ENCODE measurements at places on chromosomes 7 and 10.
A peak's percentile ranks its signal among the peaks of the same experiment; 100 is the strongest.

DNA sequence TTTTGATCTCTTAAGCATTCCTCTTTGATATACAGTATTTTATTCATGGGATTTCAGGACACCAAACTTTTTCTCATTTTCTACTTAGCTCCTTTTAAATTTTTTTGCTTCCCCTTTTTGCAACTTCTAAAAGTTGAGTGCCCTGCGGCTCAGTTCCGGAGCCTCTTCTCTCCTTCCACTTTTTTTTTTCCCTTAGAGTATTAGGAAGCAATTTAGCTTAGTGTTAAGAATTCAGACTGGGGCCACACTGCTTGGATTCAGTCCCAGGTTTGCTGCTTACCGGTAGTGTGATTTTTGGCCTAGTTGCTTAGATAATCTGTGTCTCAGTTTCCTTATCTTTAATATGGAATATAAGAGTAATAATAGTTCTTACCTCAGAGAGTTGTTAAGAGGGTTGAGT is 3.4 kb downstream of the STAM start:
- H3K36me3 ChIP-seq, result peaks cover 61% of the 10 kb centered on the region
- H3K27me3 ChIP-seq, result no peaks in the 10 kb centered on the region
- H3K27ac ChIP-seq, result peak overlapping the region; percentile 76
- H3K4me3 ChIP-seq, result no peak overlapping the region

DNA sequence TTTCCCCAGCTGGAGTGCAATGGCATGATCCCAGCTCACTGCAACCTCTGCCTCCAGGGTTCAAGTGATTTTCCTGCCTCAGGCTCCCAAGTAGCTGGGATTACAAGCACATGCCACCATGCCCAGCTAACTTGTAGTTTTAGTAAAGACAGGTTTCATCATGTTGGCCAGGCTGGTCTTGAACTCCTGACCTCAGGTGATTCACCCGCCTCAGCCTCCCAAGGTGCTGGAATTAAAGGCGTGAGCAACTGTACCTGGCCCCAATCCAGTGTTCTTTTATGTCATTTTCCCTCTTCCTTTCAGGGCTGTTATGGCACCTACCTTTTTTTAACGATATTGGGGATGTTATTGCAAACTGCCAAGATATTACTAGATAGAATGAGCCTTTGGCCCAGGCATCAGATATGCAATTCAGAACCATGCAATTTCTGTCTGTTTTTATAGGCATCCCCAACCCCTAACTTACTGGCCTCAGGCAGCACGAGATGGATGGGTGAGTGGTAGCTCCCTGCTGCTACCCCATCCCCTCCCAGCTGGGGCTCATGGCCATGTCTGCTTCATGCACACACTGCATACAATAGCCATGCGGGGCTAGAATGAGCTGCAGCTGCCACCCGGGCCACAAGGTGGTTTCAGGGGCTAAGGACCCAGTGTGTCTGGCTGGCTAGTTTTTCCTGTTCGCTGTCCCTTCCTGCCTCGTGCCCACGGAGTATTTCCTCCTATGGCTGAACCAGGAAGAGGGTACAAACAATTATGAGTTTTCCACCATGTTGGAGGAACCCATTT is 1080.1 kb upstream of the SORCS1 start:
- no peak overlapping the region for H3K4me3 ChIP-seq
- H3K36me3 ChIP-seq, result no peaks in the 10 kb centered on the region
- no peak overlapping the region for H3K27ac ChIP-seq

DNA sequence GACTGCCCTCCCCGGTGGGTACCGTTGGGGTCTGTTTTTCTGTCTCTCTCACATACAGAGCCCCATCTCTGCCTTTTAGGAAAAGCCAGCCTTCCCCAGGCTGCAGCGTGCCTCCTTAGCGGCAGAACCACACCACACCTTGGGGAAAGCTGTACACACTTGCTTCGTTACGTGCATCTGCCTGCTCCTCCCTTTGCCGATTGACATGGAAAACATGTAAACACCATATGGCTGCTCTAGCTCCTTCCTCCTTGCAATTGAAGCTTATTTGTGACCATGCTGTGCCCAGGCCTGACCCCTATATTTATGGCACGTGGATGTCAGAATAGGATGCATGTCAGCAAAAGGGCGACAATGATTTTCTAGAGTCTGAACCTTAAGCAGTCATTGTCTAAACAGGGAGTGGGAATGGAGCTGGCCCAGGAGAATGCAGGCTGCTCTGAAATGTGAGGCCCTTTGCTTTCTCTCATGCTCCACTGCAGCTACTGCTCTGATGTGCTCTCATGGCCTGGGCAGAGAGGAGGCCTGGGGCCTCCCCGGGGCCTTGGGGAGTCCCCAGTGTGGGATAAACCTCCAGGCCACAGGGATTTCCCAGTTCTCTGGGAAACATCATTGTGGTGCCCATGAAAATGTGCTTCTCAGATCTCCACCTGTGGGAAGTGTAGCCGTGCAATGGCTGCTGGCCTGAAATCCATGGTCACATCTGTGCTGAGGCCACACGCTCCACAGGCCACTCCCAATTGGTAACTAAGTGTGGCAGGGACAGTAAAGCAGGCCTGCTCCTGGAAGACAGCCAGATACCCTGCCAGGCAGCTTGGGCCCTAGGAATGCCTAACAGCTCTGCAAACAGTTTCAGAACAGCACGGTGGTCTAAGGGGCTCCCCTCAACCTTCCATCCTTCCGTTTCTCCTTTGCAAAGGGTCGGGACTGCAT is 18.6 kb downstream of the PDE6C start:
- no peaks in the 10 kb centered on the region for H3K4me1 ChIP-seq
- peaks cover 11% of the 10 kb centered on the region for H3K27me3 ChIP-seq
- H3K27ac ChIP-seq, result no peak overlapping the region
- no peak overlapping the region for H3K4me3 ChIP-seq
- DNase-seq, result no peak
- H3K36me3 ChIP-seq, result no peaks in the 10 kb centered on the region

DNA sequence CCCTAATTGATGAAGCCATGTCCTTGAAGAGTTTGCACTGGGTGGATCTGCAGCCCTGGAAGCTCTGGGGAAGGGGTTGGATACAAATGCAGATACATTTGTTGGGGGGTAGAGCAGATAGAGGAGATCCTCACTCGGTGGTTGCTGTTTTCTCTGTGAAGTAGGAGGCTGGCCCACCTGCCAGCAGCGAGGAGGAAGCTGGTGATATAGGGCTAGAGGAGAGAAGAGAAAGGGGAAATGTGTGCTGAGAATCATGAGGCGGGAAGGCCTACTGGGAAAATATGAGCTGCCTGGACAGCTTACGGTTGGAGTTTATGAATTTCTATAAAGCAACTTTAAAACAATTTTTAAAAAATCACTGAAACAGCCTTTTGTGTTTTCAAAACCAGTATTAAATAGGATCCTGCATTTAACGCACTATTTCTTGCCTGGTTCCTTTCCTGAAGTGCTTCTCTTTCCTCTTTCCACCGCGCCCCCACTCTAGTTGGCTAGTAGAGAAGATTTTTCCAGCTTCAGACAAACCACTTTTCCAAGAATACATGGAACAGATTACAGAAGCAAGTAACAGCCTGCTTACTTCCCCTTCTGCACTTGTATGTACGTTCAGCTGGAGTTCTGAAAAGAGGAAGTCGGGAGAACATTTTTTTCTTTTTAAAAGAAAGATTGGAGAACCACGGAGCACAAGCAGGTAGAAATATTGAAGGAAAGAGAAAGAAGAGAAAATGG is 100.6 kb upstream of the GLCCI1 start:
- DNase-seq, result no peak
- no peak overlapping the region for H3K27ac ChIP-seq
- H3K27me3 ChIP-seq, result no peaks in the 10 kb centered on the region
- no peaks in the 10 kb centered on the region for H3K4me1 ChIP-seq

GRCh38 chr10:22620140-22620857 is 94.1 kb downstream of the PIP4K2A start:
- H3K27me3 ChIP-seq, result no peaks in the 10 kb centered on the region
- peaks cover 91% of the 10 kb centered on the region for H3K4me1 ChIP-seq
- DNase-seq, result no peak
- H3K36me3 ChIP-seq, result peaks cover 12% of the 10 kb centered on the region
- H3K27ac ChIP-seq, result peak overlapping the region; percentile 66

DNA sequence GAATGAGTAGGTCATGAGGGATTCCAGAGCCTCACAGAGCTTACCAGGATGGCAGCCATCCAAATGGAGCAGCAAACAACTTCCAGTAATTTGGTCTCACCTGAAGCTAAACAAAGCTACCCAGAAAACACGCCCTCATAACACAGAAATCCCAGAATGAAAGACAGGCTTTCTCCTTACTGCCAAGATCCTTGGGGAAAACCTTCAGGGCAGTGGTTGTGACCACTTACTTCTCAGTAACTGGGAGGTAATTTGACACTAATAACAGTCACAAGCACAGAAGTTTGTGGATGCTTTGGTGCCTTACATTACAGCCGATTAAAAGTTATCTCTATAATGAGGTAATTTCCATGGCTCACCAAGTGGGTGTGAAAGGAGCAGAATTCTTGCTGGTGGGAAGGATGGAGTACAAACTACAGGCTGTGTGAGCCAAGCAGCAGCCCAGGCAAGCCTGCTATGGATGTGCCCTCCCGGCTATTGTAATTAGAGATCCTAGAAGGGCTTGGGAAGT is 10.4 kb downstream of the WDR91 start:
- no peaks in the 10 kb centered on the region for H3K27me3 ChIP-seq
- H3K4me1 ChIP-seq, result peaks cover 6% of the 10 kb centered on the region
- peaks cover 11% of the 10 kb centered on the region for H3K36me3 ChIP-seq
- DNase-seq, result no peak

- no peak overlapping the region for H3K27ac ChIP-seq
- no peaks in the 10 kb centered on the region for H3K27me3 ChIP-seq
- no peaks in the 10 kb centered on the region for H3K36me3 ChIP-seq
- H3K4me3 ChIP-seq, result no peak overlapping the region
Measured at GRCh38 chr7:2299870-2300512, 14.2 kb downstream of the SNX8 start.

DNA sequence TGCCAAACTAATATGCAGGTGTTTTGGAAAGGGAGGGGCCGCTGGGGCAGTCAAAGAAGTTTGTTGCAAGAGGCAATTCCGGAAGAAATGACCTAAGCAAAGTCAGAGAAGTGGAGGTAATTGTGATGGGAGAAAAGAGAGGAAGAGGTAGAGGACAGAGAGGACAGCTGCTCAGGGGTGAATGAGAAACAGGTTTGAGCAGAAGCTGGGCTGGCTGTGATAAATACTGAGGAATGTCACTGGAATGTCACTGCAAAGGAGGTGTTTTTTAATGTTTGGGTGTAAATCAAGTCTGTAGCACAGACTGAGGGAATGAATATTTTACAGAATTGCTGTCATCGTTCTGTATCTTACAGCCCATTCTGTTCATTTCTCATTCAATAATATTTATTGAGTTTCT is 207.2 kb downstream of the DPP6 start:
- no peak overlapping the region for H3K27ac ChIP-seq
- H3K36me3 ChIP-seq, result no peaks in the 10 kb centered on the region
- H3K4me1 ChIP-seq, result no peaks in the 10 kb centered on the region
- no peak for DNase-seq
- H3K4me3 ChIP-seq, result no peak overlapping the region
- H3K27me3 ChIP-seq, result no peaks in the 10 kb centered on the region

DNA sequence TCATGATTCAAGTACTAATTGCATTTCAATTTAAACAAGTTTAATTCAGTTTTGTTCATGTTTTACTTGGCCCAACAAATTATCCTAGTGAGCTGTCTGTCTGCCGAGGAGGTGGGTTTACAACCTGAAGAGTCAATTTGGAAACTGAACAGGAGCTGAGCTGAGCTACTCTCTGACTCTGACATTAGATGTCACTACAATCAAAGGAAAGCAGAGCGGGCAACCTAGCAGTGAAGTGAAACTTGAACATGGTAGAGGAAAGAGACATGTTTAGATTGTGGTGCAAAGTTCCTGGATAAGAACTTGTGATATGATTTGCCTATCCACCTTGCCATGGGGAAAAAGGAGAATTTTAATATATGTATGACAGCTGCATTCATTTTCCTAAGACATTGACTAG is 9.6 kb upstream of the AGR3 start:
- no peaks in the 10 kb centered on the region for H3K36me3 ChIP-seq
- H3K4me1 ChIP-seq, result peaks cover 32% of the 10 kb centered on the region
- DNase-seq, result peak; percentile 51
- H3K27me3 ChIP-seq, result peaks cover 12% of the 10 kb centered on the region
- H3K4me3 ChIP-seq, result no peak overlapping the region

DNA sequence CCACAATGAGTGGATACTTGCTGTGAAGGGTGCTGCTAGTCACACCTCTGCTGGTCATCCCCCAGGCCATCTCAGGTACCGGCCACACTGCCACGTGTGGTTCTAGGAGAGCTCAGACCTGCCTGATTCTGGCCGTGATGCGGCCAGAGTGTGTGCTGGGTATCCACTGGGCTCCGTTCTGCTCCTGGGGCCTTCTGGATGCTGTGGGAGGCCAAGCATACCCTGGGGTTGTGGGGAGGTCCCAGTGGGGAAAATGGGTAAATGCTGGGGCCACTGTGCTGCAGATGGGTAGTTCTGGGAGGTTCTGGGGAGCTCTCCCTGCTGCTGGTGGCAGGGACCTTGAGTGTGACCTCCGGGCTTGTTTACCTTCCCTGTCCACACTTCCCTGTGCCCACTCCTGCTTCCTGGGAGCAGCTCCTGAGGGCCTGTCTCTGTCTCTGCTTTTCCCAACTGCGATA is 318.4 kb downstream of the GLRX3 start:
- no peak overlapping the region for H3K4me3 ChIP-seq
- DNase-seq, result peak; percentile 21
- no peaks in the 10 kb centered on the region for H3K27me3 ChIP-seq
- H3K4me1 ChIP-seq, result no peaks in the 10 kb centered on the region
- H3K36me3 ChIP-seq, result no peaks in the 10 kb centered on the region
- no peak overlapping the region for H3K27ac ChIP-seq

DNA sequence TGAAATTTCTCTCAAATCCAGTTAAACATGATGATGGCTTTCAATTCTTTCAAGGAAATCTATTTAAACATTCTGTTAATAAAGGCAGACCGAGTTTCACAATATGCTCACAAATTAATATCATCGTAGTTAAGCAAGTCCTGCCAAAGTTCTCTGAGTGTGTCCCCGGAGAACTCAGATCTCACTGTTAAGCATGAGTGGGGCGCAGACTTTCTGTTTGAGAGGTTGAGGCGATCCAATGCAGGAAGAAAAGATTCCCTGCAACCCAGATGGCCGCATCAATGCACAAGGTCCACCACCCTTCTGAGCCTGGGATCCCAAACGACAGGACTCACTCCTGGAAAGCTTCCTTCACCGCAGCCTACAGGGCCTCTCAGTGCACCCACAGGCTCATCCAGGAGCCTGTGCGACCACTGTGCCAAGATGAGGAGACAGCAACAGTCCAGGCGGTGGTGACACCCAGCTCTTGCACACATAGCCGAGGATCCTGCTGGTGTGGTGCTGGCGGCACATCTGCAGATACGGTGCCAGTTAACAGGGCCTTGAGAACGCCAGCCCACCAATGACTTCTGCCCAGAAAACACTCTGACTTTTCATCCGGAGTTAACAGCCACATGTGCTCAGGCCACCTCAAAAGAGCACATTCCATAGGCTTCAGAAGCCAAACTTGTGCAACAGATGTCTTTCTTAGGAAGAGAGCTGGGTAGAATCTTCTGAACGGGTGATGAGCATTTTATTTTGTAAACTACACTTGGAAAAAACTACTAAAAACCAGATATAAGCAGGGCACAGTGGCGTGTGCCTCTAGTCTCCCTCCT is 102.1 kb downstream of the ZRANB1 start:
- peaks cover 2% of the 10 kb centered on the region for H3K4me1 ChIP-seq
- no peak overlapping the region for H3K27ac ChIP-seq
- DNase-seq, result no peak
- H3K36me3 ChIP-seq, result no peaks in the 10 kb centered on the region

Data from activated CD8-positive, alpha-beta memory T cell treated with anti-CD3 and anti-CD28 coated beads, Interleukin-2, amount 10 ng/mL, durations not matched to agents 7 days and 5 days (primary cell).